NB4 (cell line): ENCODE measurements at places on chromosomes 1 and 21.

DNA sequence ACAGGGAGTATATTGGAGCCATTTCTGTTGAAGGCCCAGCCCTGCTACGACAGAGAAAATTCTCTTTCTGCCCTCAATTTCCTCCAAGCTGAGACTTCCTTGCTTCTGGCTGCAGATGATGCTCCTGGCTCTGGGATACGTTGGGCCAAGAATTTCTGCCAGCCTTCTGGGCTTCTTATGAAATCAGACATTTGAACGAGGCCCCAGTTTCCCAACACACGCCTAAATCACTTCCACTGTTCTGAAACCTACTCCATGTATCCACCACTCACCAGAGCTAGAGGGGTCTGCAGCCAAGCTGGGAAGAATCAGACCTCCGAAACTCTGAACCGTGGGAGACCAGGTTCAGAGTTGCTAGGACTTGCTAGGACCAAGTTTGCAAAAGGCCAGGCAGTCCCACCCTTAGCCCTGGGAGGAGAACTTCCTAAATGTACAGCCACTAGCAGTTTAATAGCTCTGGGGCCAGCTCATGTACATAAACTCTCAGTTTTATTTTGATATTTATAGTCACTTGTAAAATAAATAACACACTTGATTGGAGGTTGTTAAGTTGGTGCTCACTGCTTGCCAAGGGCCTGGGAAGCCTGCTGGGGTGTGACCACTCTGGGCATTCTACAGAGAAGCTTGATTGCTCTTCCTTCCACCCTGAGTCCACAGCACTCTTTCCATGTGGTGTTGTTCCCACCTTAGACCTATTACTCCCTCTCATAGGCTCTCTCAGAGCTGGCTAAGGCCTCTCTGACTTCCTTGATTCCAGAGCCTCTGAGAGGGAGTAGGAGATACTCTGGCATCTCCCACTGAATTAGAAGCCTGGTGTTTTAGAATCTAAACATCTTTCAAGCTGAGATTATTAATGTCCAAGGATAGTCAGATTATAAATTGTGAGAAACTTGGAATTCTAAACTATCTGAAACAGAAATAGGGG lies 83.4 kb upstream of the TRABD2B start:
- no peak for DNase-seq

GRCh38 chr1:29696656-29697390 lies 460.5 kb downstream of the PTPRU start:
- no peak for DNase-seq

- DNase-seq, result no peak
These were observed 36.4 kb upstream of the HHAT start for GRCh38 chr1:210292231-210292871.

- DNase-seq, result no peak
These were observed 159.7 kb downstream of the HIVEP3 start for GRCh38 chr1:41758904-41759548.

DNA sequence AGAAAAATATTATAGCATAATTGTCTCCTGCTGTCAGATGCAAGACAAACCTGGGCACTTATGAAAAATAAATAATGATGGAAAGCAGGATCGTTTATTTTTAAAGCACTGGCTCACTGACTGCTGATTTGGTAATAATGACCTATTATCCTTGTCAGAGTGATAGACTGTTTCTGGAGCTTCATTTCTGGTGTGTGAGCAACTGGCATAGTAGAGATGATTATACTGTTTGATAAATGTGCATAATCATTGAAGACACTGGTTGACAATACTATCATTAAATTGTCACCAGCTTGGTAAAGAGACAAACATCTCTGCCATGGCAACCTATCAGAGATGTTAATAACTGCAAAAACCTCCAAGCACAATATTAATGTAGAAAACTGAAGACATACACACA lies 179.9 kb upstream of the ZNF644 start:
- DNase-seq, result no peak

GRCh38 chr1:205709640-205710039 lies 29.3 kb upstream of the SLC45A3 start:
- DNase-seq, result no peak

DNA sequence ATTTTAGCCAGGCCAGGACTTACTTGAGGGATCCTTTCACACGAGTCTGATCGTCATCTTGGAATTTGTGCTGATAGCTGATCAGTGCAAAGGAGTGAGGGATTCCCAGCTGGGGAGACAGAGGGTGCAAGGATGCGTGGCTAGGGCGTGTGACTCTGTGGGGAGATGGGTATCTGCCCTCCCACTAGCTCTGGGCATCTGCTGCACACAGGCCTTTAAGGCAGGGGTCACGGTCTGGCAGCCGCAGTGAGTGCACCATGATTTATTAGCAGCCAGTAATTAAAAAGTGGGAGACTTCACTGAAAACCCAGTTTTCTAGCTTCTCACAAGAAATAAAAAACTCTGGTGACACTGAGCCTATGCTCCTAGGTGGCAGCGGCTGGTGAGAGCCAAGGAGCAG lies 20.4 kb downstream of the THAP3 start:
- DNase-seq, result no peak

GRCh38 chr1:29991025-29991424 lies 732.4 kb downstream of the MATN1 start:
- no peak for DNase-seq

DNA sequence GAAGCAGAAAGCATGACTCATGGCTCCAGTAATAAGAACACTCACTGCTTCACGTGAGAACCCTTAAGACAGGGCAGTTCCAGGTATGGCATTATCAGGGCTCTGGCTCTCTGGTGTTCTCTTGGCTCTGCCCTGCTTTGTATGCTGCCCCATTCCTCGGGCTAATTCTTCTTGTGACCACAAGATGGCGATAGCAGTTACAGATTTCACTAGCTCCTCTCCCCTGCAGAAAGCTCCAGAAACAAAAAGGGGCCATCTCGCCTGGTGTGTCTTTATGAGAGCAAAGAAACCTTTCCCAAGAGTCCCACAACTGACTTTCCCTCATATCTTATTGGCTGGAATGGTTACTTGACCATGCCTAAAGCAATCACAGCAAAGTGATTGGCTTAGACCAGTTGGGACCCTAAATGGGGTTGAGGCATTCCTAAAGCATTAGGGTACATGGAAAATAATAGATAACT lies 60.1 kb downstream of the F3 start:
- peak; percentile 73 for DNase-seq
